ENCODE measurements at places on chromosomes 2 and 18.

- DNase-seq: peak; percentile 2
Observed at GRCh38 chr2:222424729-222425671, 657 bp downstream of the SGPP2 start.

- peak; percentile 19 for DNase-seq
Observed at GRCh38 chr2:28681158-28681571, 70.5 kb upstream of the PPP1CB start.

GRCh38 chr2:44936275-44936674 is 5.2 kb upstream of the SIX3 start:
- no peak for DNase-seq

GRCh38 chr18:58615140-58616132 is 13.5 kb downstream of the ALPK2 start:
- peak; percentile 29 for DNase-seq

GRCh38 chr2:240223631-240224030 is 83.2 kb upstream of the OTOS start:
- no peak for DNase-seq

- DNase-seq: no peak
Observed at GRCh38 chr2:2107141-2107540, 223.9 kb downstream of the MYT1L start.

- no peak for DNase-seq
Observed at GRCh38 chr2:174591740-174592139, 5.9 kb downstream of the WIPF1 start.

DNA sequence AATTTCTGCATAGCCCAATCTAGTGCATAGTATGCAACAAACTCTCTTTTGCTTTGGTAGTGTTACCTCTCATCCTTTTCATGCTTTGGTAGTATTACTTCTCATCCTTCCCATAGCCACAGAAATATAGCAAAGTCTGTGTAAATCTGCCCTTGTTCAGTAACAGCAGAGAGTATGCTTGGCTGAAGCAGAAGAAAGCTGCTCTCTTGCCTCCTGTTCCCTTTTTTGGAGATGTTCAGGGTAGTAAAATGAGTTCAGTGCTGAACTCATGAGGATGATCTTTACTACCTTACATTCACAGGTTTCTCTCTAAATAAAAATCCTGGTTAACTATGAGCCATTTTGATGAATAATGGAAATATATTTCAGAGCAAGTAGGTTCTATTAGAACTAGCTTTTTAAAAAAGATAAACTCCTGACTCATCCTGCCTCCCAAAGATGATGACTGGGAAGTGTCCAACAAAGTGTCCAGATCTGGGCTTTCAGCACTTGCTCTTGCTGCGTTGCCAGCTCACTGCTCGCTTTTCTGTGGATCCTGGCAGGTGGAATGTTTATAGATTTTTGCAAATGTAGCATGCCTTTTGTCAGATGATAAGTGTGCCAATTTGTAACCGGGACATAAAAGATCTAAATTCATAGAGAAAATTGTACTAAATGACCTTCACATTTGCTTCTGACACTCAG is 29.4 kb upstream of the CHMP3 start:
- DNase-seq: no peak

- no peak for DNase-seq
Observed at GRCh38 chr2:106858810-106859209, 27.2 kb downstream of the ST6GAL2 start.

GRCh38 chr18:53147472-53147871 is 807.5 kb downstream of the DCC start:
- DNase-seq: no peak

GRCh38 chr2:55089726-55090125 is 39.5 kb upstream of the RTN4 start:
- no peak for DNase-seq

DNA sequence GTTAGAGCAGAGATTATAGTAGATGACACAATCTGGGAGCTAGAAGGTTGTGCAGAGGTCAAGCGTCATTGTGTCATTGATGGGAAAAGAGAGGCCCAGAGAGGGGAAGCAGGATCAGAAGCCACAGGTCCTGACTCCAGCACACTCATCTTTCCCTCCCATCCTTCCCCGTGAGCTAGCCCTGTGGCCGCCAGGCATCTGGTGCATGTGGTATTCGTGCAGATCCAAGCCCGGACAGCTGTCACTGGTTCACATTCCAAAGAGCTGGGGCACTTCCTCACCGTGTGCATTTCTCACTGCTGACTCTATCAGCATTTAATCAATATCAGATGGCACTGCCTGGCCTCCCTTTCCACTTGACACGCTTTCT is 94.1 kb upstream of the THOC1 start:
- no peak for DNase-seq

GRCh38 chr2:225602205-225602604 is 202.7 kb downstream of the NYAP2 start:
- no peak for DNase-seq

DNA sequence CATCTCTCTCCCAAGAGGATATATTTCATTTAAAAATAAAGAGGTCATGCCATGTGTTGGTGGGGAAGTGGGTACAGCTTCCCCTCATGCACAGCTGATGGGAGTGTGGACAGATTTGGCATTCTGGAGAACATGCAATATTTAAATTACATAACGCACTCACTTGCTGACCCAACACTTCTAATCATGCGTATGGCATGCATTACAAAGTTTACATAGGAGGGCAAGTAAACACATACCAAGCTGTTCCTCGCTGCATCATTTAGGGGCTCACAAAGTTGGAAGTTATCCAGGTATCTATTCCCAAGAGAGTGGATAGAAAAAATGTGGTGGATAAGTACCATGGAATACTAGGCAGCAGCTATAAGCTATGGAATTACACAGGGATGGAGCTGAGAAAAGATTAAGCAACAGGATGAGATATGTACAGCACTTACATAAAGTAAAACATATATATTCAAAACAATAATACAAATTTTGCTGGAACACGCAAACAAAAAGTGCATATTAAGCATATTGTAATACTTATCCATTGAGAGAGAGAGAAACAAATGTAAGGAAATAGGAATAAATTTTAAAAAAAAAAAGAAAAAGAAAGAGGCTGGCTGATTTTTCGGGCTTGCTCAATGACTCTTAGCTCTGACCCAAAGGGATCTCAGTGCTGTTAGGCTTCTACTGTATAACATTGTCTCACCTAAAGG is 11.0 kb downstream of the CYP1B1 start:
- DNase-seq: no peak

DNA sequence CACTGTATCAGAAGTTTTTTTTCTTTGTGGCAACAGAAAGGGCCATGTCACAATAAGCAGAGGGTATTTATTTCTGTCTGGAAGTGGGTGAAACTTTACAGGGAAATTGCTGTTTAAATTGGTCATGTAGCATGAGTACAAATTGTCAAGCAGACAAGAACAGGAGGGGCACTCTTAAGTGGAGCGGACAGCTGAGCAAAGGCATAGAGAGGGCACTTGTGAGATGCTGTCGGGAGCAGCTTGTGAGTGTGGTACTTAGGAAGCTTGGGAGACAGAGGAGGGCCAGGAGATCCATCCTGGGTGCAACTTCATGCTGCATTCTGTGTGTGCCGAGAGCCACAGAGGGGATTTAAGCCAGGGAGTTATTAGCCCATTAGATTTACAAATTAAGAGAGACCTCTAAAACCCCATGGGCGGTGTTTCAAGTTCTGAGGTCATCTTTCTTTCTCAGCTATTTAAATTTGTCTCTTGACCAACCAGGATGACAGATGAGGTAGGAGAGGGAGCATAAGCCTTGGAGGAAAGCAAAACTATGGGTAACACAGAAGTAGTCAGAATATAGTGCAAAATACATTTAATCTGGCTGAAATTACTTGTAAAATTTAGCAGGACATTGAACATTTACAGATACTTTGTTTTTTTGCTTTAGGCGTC is 30.4 kb downstream of the INPP4A start:
- no peak for DNase-seq

DNA sequence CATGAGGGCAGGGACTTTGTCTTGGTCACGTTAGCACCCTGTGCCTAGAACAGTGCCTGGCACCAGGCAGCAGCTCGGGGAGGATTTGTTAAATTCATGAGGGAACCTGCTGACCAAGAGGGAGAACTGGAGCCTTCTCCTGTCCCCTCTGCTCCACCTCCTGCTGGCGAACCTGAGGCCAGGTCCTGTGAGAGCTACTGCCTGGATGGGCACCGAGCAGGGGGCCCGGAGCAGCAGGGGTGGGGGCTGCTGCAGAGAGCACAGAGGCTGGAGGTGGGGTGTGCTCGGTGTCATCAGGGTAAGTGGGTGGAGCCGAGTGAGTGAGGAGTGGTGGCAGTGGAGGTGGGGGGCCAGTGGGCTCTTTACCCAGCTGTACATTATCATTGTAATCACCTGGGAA is 52.1 kb upstream of the FAHD2A start:
- no peak for DNase-seq

DNA sequence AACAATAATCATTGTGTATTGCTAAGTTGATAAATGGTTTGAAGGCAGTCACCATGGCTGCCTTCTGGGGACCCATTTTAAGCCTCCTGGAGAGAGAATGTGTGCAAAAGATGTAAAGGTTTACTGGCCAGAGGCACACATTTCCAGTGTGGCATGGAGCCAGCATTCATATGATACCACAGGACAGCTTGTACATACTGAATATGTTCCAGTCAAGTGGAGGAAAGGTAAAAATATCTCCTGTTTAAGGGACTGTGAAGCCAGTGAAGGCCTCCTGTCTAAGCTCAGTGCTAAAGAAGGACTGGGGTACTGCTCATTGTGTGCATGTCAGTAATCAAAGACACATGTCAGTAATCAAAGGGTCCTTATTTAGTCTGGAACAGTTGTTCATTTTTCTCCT is 119.2 kb downstream of the BABAM2 start:
- no peak for DNase-seq

DNA sequence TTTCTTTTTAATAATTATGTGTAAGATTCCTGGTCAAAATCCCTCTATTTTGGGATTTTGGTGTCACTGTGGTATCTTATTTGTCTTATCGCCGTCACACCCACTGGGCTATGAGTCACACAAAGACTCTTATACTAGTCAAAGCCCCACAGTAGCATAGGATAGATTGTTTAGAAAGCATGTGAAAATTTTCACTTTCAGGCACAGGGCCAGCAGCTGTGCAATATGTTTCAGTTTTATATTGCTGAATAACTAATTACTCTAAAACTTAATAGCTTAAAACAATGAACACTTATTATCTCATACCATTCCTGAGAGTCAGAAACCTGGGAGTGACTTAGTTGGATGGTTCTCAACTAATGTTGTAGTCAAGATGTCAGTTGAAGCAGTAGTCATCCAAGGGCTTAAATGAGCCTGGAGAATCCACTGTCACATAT is 24.0 kb downstream of the CFAP210 start:
- DNase-seq: no peak

DNA sequence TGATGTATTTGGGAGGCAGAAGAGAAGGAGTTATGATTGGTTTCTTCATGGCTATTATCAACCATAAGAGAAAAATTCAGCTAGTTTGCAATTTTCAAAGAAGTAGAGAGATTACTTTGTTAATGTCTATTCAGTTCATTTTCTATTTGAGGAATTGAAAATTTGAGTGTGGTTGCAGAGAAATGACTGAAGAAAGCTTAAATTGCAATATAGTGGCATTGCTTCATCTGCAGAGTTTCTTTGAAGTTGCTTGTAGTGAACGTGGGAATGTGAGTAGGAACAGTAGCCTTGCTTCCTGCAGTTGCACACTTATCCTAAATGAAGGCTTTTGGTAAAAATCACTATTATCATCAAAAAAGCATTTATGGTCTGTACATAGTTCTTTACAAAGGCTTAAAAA is 14.7 kb upstream of the CYRIA start:
- no peak for DNase-seq

DNA sequence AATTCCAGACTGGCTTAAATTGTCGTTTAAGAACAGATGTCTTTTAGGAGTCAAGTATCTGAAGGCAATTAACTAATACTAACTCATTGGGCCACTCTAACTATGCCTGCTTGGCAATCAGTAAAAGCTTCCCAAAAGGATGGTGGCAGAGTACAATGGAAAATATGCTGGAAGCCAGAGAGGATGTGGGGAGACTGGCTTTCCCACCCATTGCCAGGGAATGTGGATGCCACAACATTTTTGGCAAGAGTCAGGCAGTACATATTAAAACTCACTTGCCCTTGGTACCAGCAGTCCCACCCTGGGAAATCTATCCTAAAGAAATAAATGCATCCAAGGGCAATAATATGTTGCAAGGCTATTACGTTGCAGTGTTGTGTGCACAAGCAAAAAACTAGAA is 74.0 kb upstream of the FZD7 start:
- DNase-seq: no peak

DNA sequence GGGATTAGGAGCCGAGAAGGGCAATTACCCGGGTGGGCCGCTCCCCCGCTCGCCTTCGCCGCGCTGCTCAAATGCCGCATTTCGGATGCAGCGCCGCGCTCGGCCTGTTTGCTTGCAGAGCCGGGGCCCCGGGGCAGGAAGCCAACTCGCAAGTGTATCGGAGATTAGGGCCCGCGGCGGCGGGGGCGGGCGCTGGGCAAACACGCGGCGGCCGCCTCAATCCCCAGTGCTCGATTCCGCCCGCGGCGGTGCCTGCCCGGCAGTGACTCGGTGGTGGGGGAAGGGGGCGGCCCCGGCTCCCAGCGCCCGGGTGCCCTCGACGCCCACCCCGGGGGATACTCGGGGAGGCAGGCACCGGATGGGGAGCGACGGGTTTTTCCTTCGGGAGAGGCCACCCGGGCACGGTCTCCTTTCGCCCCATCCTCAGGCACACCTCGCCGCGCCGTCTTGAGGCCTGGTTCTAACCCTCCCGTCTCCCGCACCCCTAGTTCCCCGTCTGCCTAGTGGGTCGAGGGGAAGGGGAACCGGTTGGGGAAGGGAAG is 26.6 kb upstream of the NOTO start:
- peak; percentile 63 for DNase-seq

- no peak for DNase-seq
Observed at GRCh38 chr2:189951791-189952535, 110.6 kb downstream of the MSTN start.

GRCh38 chr18:76441002-76441667 is 53.9 kb downstream of the ZNF516 start:
- DNase-seq: no peak

DNA sequence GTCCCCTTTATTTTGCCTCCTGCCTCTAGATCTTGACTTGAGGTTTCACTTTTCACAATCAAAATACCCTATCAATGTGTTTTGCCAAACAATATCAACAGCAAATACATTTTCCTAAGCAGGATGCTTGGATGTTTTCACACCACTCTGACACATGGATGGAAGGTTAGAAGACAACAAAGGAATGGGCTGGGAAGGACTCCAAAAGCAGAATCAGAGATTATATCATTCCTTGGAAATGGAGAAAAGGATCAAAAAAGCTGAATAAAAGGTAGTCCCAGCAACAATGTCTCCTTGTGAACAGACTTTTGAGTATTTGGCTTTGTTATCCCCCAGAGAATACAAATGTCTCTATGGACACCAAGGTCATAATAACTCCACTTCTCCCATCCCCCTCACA is 170.8 kb downstream of the ETAA1 start:
- DNase-seq: no peak

Data from activated T-helper 1 cell treated with Interleukin-2 at 50 U/mL for 16 hours (primary cell).